ENCODE measurements at places on chromosomes 13 and 19.

DNA sequence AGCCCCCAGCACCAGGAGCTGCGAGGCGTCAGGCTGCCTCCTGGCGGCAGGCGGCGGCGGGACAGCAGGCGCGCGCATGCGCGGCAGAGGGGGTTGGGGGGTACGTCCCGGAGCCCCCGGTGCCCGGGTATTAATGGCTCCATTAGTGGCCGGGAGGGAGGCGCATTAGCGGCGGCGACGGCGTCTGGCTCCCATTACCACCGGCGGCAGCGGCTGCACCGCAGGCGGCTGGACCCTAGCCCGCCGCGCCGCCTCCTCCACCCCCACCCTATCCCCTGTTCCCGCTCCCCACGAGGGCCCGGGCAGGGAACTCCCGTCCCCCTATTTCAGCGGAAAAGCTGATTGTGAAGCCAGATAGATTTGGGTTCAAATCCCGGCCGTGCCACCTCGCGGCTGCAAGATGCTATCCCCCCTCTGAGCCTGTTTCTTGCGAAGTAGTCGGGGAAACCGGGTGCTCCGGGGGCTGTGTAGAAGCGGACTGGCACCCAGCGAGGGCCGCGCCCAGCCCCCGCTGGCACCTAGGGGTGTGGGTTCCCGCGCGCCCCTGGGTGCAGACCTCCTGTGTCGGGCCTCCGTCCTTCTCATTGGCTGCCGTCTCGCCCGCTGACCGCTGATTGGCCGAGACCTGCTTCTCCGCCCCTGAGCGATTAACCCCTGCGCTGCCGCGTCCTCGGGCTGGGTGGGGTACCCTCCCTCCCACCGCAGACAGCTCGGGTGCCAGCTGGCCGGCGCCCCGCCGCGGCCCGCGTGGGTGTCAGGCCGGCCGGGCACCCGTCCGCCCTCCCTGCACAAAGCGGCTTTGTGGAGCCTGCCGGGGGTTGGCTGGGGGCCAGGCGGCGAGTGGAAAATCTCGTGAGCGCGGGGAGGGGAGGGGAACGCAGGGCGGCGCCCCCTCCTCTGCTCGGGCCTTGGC lies 11.1 kb downstream of the CIC start:
- peak; percentile 95 for DNase-seq

- no peak for DNase-seq
Measured at GRCh38 chr19:56692206-56692895, 20.8 kb upstream of the ZNF835 start.

- no peak for DNase-seq
Measured at GRCh38 chr13:112980434-112980833, 11.4 kb downstream of the MCF2L start.

GRCh38 chr19:7955696-7956095 lies 12.2 kb upstream of the TIMM44 start:
- DNase-seq, result no peak

DNA sequence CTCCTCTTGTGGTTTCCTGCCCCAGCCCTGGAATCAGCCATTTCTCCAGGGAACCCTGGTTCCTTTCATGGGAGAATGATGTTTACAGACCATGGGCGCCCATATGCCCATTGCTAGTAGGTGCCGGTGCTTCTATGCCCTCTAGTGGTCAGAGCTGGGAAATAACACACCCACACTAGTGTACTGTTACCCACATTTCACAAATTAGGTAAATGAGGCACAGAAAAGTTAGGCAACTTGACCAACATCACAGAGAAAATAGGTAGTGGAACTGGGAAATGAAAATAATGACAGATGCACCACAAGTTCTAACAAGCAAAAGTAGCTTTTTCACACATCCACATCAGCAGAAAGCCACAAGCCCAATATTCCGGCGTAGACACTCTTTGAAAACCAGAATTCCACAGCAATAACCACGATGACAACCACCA lies 1.3 kb upstream of the CEACAM3 start:
- DNase-seq, result peak; percentile 66

- no peak for DNase-seq
Measured at GRCh38 chr19:48962029-48962848, 2.9 kb upstream of the FTL start.

DNA sequence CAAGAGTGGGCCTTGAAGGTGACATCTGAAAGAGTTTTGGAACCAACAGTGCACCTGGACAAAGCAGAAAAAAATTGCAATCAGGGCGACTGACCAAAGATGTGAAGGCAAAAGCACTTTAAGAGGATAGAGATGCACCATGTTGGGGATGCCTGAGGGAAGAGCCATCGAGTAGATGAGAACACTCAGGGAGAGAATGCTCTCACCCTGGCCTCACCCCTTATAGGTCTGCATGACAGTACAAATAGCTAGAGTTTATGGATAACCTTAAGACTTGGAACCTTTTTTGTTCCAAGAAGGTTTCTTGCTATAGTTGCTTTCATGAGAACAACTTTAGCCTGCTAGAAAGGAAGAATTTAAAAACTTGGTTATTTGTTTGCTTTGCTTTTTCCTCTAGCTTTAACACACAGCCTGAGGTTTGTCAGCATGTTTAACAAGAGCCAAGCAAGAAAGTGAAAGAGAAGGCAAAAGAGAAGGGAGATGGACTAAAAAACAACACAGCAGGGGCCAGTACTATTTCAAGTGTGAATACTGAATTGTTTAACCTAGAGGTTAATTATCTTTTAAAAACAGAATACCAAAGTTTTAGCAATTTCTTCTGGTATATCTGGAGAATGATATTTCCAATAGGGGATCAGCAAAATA lies 418.9 kb downstream of the DIAPH3 start:
- no peak for DNase-seq

- DNase-seq, result no peak
Measured at GRCh38 chr13:97220151-97220900, 1.8 kb upstream of the MBNL2 start.

- no peak for DNase-seq
Measured at GRCh38 chr13:93774506-93774905, 547.9 kb downstream of the GPC6 start.

DNA sequence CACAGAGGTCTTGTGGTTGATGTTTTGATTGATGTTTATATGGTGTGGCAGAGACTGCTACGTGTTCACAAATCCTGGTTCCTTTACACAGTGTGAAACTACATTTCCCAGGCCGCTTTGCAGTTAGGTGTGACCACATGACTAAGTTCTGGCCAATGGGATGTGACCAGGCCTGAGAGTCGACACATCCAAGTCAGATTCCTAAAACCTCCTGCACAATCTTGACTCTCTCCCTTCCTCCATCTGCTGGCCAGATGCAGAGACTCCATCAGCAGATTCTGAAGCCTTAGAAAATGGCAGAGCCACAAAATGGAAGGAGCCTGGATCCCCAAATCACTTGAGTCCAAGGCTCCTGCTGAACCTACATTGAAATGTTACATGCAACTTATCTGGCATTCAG lies 12.6 kb downstream of the CD37 start:
- no peak for DNase-seq
